Psoas muscle (tissue), 8 donors: ENCODE measurements at places on chromosomes 13 and 19. TPM values are rescaled to one million over a fixed set of nuclear protein-coding genes. Genes with fewer than 3 reads are reported as not detected.

GRCh38 chr19:1052349-1052975 is 12.6 kb downstream of the ABCA7 start:
- H3K4me3 ChIP-seq: no peak overlapping the region
- no peaks in the 10 kb centered on the region for H3K27me3 ChIP-seq
- no peaks in the 10 kb centered on the region for H3K4me1 ChIP-seq
- no peak for DNase-seq
- no peak overlapping the region for H3K27ac ChIP-seq

- H3K27ac ChIP-seq: no peak overlapping the region
- no peaks in the 10 kb centered on the region for H3K27me3 ChIP-seq
- H3K4me3 ChIP-seq: no peak overlapping the region
- no peaks in the 10 kb centered on the region for H3K36me3 ChIP-seq
These were observed 455.4 kb downstream of the IRS2 start for GRCh38 chr13:109331011-109331433.

DNA sequence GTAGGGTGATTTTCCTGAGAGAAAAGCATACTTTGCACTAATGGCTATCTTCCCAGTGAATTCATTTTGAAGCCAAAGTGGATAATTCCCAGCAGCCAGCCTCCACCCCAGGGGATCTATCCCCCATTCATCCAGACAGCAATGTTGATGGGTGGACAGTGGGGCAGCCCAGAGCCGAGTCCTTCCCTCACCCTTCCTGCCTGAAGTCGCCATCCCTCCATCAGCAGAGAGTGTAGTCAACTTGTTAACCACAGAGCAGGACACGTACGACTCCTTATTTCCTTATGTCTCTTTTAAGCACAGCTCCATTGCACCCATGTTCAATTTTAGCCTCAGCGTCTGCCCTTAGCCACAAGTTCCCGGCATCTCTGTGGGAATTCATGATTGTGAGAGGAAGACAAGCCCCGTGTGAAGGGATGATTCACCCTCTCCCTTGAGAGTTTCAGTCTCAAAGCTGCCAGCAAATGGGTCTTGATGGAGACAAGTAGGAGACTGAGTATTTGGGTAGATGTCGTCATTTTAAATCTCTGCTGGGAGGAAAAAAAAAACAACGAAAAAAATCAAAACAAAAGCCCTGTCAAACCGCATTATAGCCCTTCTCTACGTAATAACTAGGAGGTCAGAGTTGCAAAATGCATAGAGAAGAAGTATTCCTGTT is 58.3 kb upstream of the MEDAG start:
- no peaks in the 10 kb centered on the region for H3K27me3 ChIP-seq
- no peaks in the 10 kb centered on the region for H3K36me3 ChIP-seq
- H3K4me3 ChIP-seq: no peak overlapping the region
- H3K4me1 ChIP-seq: no peaks in the 10 kb centered on the region
- H3K27ac ChIP-seq: peak overlapping the region; percentile 43
- DNase-seq: no peak

DNA sequence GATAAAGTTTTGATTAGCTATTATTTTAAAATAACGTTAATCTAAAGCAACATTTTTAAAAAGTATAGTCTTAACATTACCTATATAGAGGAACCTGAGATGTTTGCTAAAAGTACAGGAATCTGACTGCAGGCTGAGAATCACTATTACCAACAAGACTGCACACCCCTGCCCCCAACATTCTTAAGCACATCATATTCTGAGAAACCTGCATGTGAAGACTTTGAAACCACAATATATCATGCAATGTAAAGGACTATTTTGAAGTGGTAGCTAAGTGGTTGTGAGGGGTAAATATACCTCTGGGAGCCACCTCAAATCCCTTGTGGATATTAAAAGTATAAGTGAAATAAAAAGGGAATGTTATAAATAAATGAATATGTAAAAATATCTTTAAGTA is 119.0 kb upstream of the KLF12 start:
- H3K4me1 ChIP-seq: peaks cover 10% of the 10 kb centered on the region
- H3K36me3 ChIP-seq: no peaks in the 10 kb centered on the region
- no peaks in the 10 kb centered on the region for H3K27me3 ChIP-seq
- DNase-seq: no peak
- no peak overlapping the region for H3K4me3 ChIP-seq

DNA sequence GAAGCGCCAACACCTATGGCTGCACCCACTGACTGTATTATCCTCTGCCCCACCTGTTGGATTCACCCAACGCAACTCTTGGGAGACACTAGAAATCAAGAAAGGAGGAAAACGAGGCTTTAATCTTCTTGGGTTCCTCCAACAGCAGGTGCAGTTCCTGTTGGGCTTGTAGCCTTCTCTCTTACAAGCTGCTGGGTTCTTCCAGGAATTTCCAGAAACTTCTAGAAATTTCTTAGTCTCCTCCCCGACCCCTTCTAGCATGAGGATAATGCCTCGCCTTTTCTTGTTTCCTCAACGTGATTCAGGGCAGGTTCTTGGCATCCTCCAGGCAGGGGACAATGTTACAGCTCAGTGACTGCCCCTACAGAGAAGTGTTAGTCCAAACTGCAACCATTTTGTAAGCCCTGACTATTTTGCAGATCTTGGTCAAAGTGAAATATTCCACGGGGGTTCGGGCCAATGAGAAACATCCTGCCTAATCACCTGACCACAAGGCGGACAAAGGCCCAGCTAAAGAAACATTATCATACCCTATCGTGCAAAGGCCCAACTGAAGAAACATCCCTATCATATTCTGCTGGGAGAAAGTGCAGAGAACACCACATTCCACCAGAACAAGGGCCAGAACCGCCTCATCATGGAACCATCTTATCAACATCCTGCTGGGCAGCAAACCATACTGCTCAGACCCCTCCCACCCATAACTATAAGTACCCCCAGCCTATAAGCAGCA is 614 bp upstream of the PNMA8A start:
- H3K4me1 ChIP-seq: peaks cover 3% of the 10 kb centered on the region
- H3K27ac ChIP-seq: peak overlapping the region; percentile 6
- peak overlapping the region; percentile 56 for H3K4me3 ChIP-seq
- peaks cover 17% of the 10 kb centered on the region for H3K27me3 ChIP-seq
- no peaks in the 10 kb centered on the region for H3K36me3 ChIP-seq

- H3K36me3 ChIP-seq: peaks cover 9% of the 10 kb centered on the region
- peak overlapping the region; percentile 85 for H3K4me3 ChIP-seq
- no peaks in the 10 kb centered on the region for H3K27me3 ChIP-seq
These were observed 1.6 kb downstream of the ARRDC2 start for GRCh38 chr19:18009412-18010066.

DNA sequence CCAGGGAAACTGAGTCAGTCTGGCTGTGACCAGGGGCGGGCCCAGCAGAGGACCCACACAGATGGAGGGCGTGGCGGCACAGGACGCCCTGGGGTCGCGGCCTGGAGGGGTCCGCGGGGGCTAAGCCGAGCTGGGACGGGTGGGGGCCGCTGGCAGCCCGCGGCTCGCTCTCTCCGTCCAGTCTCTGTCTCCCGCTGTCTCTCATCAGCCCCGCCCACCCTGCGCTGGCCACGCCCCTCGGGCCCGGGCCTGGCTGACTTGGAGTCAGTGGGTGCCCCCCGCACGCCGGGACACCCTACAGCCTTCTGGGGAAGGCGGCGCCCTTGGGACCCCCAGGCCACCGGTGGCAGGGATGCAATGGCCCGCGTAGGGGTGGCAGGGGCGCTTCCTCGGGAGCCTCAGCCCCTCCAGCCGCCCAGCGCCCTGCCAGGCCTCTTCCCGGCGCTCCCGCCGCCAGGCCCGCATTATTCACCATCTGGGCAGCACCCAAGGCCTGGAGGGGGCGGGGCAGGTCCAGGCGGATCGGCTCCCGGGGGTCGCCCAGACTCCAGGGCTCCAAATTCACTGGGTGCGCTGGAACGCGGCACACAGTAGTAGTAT is at the start of gene TBXA2R:
TBXA2R (minus strand) TSS at position 186 of the 600 bp plus-strand sequence. CDS start 6,241 bp downstream, outside the sequence.
- peak within 1 kb of the TSS; percentile 54 for H3K27ac ChIP-seq
- peak; percentile 84 for DNase-seq
- H3K4me3 ChIP-seq: peak within 1 kb of the TSS; percentile 62
- H3K27me3 ChIP-seq: peaks cover 39% of the 10 kb centered on the region

- H3K27ac ChIP-seq: no peak overlapping the region
- H3K4me3 ChIP-seq: no peak overlapping the region
- no peaks in the 10 kb centered on the region for H3K36me3 ChIP-seq
- no peaks in the 10 kb centered on the region for H3K27me3 ChIP-seq
- H3K4me1 ChIP-seq: peaks cover 16% of the 10 kb centered on the region
These were observed 53.0 kb downstream of the ARHGEF18 start for GRCh38 chr19:7401694-7402093.

GRCh38 chr13:38866649-38867048 is 124.0 kb downstream of the STOML3 start:
- no peaks in the 10 kb centered on the region for H3K4me1 ChIP-seq
- no peaks in the 10 kb centered on the region for H3K36me3 ChIP-seq
- no peak for DNase-seq
- no peak overlapping the region for H3K4me3 ChIP-seq
- no peaks in the 10 kb centered on the region for H3K27me3 ChIP-seq

RFXANK gene
- total RNA-seq: 41.6 TPM

TRAPPC2B gene
- 13.9 TPM for total RNA-seq

NLRP9 gene
- total RNA-seq: not detected

ONECUT3 gene
- total RNA-seq: not detected
